ENCODE measurements at places on chromosomes 6 and 20. TPM values are rescaled to one million over a fixed set of nuclear protein-coding genes. Genes with fewer than 3 reads are reported as not detected.

PACRG gene
- total RNA-seq, result 1.4 TPM

- no peak for DNase-seq
Observed at GRCh38 chr20:20461551-20461950, 93.6 kb downstream of the INSM1 start.

DNA sequence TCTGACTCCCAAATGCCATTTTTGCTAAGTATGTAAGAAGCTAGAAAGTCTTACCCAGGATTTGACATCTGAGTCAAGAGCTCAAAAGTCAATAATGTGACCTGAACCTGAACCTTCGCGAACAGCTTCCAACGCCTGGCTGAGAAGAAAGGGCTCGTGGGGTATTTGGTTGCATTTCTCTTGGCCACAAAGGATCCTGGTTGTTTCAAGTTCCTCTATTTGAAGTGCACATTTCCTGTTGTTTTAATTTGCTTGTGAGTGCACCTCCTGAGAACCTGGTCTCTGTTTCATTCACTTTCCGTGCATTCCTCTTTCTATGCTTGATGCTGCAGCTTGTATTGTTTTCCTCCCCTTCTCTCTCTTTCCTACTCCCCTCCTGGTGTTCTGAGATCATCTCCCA, 212.5 kb downstream of the FOXA2 start:
- DNase-seq, result no peak

DNA sequence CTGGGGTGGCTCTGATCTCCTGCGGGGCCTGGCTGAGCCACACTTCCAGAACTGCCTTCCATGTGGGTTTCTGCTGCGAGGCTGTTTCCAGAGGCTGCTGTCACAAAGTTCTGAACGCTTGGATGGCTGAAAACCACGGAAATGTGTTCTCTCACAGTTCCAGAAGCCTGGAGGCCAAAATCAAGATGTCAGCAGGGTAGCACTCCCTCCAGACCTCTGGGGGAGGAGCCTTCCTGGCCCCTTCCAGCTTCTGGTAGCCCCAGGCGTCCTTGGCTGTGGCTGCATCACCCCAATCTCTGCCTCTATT, 23.7 kb upstream of the BMP7 start:
- DNase-seq, result no peak

- no peak for DNase-seq
Observed at GRCh38 chr6:96760153-96760687, 77.1 kb downstream of the GPR63 start.

GRCh38 chr6:105102186-105102585, 77.6 kb downstream of the POPDC3 start:
- DNase-seq, result no peak

- no peak for DNase-seq
Observed at GRCh38 chr6:170393807-170394399, 87.3 kb downstream of the FAM120B start.

- DNase-seq, result no peak
Observed at GRCh38 chr20:11329271-11329670, 588.4 kb upstream of the BTBD3 start.

- DNase-seq, result no peak
Observed at GRCh38 chr6:166237617-166238016, 70.0 kb upstream of the TBXT start.

DNA sequence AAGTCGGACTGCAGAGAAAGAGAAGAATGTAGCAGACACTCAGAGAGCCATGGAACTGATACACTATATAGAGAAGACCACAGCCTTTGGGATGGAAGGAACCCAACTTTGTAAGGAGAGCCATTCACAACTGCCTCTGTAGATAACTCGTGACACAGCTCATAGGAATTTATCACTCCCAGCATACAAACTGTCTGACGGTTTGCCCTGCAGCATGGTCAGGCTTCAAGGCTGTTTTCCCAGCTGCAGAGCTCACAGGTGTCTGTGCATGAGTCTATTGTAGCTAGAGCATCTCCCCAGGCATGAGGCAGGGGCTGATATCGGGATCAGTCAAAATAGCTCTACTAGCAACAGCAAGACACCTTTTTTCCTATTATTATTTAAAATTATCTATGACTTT, 130.5 kb upstream of the DTNBP1 start:
- DNase-seq, result no peak

DNA sequence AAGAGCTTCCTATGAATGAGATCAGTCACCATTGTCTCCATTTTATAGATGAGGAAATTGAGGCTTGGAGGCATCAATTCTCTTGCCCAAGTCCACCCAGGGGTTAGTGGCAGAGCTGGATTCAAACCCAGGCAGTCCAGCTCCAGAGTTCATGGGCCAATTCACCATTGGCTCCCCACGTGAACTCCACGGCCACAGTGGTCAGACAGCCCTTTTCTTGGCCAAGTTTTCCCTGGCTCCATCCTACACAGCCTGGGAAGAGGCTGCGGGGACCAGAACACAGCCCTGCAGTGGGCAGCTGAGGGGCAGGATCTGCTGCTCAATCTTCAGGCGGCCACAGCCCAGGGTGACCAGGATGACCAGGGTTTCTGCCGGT, 20.5 kb downstream of the TGM2 start:
- DNase-seq, result no peak

DNA sequence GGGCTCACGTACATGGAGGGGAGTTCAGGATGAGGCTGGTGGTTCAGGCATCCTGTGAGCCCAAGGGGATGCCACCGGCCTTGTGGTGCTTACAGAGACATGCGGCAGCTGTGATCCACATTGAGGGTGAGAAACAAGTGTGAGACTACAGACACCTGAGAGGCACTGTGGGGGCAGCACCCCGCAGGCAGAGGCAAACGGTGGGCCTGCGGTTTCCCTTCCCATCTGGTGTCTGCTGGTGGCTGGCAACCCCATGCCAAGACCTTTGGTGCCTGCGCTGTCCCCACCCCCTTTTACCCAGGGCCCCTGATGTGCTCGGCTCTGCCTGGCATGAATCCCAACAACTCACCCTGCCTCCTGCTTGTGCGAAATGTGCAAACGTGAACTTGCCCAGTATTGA, 42.0 kb downstream of the ERMARD start:
- no peak for DNase-seq

DNA sequence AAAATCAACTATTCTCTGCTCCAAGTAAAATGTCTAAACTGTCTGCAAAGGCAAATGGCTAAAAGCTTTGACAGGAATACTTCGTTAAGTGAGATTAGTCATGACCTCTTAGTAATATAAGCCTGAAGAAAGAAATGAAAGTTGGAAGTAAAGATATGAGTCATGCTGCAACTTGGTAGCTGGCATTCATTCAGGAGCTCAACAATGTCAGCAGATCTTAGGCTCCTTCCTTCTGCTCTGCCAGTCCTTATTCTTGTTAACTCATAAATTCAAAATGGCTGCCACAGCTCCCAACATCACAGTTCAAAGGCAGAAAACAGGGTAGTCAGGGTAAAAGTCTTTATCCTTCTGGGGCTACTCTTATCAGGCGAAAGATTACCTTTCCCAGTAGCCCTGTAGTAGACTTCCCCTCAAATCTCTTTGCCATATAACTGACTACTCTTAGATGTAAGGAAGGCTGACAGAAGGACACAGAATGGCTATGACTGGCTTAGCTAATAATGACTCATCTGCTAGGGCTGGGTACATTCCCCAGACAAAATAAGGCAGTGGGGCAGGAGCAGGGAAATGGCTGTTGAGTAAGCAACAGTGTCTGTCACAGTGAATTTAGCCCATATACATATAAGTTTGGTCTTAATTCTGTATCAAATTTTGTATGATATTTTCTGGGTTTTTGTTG, 24.4 kb upstream of the C6orf62 start:
- no peak for DNase-seq

GRCh38 chr6:2988094-2988425, 11.6 kb upstream of the NQO2 start:
- no peak for DNase-seq

DNA sequence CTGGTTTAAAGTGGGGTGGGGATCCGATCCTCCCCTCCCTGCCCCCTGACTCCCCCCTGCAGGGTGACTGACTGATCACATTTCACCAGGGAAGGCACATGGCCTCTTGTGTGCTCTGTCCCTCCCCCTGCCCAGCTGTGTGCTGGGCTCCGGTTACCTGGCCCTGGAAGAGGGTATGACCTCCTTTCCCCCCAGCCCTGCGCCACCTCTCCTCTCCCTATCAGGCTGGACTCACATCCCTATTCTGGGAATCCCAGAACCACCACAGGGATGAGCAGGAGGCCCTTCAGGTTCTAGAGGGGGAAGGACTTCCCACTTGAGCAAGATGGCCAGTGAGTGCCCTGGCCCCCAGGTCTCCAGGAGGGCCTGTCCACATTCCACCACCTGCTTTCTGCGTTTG, 2.1 kb upstream of the IP6K3 start:
- no peak for DNase-seq
